ENCODE measurements at places on chromosomes 6 and 20.
A peak's percentile ranks its signal among the peaks of the same experiment; 100 is the strongest.

DNA sequence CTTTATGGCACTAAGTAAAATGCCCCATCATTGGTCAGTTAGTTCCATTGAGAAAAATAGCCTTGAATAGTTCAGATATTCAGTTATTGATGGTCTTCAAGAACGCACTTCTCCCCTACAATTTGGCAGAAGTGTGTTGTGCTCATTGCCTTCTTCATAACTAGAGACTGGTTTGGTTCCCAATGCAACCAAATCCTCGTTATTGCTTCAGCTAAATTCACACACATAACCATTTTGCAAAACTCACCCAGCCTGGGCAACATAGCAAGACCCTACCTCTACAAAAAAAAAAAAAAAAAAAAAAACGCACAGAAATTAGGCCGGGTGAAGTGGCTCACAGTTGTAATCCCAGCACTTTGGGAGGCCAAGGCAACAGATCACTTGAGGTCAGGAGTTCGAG is 32.1 kb downstream of the ZNF217 start:
- no peak for DNase-seq

DNA sequence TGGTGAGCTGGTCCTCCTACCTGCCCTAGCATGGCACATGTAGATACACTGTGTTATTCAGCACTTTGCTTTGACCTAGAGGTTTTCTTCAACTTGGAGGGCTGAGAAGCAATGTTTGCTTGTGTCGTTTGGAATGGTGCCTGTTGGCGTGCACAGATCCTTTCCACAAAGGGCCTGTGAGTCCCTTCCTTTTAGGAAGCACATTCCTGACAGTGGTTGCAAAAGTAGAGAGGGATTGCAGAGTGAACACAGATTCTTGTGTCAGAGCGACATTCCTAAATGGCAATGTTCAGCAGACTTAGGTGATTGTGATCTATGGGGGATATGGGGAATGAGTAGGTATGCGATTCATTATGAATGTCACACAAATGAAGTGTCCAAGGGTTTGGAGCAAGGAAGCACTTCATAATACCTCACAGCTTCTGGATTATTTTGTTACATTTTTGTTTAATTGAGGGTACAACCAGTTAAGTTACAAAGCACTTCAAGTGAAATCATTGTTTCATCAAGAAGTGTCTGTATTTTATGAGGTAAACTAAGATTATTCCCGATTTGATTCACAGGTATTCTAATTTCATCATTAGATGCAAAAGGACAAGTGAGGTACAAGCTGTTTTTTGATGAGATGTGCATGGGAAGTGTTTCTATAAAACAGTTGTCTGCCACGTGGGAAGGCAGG is 713 bp upstream of the RNF144B start:
- no peak for DNase-seq

- no peak for DNase-seq
These were observed 15.7 kb downstream of the IP6K3 start for GRCh38 chr6:33731035-33731434.

GRCh38 chr6:161228921-161229591 is 44.8 kb downstream of the AGPAT4 start:
- no peak for DNase-seq

GRCh38 chr6:140867336-140867735 is 1265.4 kb upstream of the GJE1 start:
- no peak for DNase-seq

DNA sequence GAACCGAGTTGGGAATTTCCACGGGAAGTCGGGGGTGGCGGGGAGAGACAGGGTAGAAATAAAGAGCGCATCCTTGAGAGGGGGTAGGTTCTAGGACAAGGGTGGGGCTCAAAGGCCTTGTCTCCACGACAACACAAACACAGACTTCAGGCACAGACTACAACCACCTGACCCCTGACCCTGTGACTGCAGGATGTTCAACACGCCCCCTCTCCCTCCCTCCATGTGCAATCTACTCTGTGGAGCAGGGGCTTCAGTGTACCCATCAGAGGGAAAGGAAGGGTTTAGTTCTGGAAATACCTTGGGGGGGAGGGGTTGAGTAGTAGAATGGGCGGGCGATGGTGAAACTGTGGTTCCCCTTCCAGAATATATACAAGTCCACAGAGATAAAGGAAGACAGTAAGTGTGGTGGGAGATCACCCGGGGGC is 651 bp upstream of the TAPBP start:
- no peak for DNase-seq

DNA sequence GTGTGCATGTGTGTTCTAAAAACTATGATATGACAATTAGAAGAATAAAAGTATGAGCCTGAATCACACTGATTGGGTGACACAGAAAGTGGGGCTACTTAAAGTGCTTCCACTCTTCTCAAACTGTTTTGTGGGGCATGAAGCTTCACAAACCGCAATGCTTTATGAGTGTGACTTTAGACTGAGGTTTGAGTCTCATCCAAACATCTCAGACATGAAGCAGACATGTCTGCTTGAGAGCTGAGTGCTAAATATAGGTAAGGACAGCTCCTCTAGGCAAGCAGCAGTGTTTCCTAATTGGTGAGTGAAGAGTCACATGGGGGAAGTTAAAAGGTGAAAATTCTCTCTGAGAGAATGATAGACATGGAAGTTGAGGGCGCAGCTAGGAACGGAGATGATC is 726.9 kb upstream of the CITED2 start:
- DNase-seq = no peak

- DNase-seq = no peak
These were observed 36.3 kb upstream of the RNF8 start for GRCh38 chr6:37317312-37318038.

- DNase-seq = no peak
These were observed 754.6 kb downstream of the KIF16B start for GRCh38 chr20:15818651-15819071.

DNA sequence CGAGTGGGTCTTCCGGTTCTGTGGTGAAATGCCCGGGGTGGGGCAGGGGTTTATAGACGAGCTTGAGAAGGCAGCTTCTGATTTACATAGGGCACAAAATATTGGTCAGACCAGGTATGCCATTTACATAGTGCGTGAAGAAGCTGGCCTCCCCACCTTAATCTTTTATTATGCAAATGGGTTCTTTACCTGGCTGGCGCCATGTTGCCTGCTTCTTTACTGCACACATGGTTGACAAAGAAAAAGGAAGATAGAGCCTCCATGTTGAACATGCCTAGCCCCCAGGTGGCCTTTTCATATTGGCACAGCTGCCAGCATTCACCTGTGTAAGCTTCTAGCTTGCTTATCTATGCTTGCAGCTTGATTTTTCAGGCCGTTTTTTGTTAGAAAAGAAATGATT is 276.2 kb downstream of the PHACTR1 start:
- no peak for DNase-seq

DNA sequence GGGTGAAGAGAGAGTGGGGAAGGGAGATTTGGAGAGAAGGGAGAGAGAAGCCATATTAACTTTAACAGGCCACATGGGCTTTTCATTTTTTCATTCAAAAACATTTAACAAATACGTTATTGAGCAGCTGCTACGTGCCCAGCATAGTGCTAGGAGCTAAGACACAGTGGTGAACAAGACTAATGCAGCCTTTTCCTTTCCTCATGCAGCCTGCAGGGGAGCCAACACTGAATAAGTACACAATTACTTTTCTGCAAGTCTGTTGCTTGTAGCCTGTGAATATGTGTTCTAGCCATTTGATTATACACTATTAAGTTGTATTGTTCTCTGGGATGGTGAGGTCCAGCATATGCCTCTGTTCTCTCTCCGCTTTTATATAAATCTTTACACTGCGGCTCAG is 1.9 kb upstream of the BLOC1S5 start:
- no peak for DNase-seq

DNA sequence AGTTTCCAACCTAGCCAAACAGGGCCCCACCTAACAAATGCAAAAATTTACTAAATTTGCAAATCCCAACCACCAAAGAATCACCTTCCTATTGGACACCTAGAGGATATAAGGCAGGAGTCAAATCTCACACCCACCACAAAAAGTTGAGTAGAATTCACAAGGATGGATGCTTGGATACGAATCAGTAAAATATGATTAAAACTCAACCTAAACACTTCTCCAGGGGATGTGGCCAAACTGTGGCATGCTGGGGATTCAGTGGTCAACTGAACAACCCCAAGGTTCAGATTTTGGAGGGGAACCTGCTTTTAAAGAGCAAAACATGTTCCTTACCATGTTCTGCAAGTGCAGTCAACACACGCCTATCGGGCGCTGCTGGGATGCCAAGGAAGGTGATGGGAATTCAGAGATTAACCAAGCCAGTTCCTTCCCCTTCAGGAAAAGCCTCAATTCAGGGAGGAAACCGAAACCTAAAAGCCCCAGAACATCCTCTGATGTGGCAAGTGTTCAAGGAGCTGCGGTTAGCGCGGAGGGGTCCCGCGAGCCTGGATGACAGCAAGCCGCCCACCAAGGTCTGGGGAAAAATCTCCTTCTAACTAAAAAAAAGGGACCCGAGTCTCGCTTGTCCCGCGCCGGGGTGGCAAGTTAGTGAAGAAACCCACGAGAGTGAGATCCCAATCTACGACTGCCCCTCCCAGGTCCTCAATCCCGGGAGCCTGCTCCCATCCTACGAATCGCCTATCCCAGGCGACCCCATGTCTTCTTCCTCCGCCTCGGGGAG is 902 bp downstream of the SAMHD1 start:
- DNase-seq = peak; percentile 40

DNA sequence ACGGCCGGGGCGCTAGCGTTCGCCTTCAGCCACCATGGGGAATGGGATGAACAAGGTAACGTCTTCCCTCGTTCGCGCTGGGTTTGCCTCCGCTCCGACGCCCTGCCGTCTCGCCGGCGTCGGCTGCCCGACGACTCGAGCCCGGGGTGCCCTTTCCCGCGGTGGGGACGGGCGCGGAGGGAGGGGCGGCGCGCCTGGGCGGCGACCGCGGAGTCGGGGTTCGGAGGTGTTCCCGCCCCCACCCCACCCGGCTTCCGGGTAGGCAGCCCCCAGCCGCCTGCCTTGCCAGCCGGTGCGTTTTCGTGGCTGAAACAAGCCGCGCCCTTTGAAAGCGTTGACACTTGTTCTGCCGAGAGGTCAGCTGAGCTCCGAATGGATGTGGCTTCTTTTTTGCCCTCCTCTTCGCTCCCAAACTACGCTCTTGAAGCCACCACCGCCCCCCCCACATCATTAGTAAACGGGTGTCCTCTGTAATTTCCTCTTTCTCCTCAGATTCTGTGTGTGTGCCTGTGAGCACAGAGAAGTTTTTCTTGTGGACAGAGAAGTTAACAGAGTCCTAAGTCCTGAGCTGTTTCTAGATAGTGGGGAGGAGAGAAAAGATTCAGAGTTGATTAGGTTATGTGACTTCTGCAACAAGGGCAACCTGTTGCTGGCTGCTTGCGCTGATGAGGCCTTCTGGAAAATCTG is 362 bp downstream of the DUSP22 start:
- no peak for DNase-seq

DNA sequence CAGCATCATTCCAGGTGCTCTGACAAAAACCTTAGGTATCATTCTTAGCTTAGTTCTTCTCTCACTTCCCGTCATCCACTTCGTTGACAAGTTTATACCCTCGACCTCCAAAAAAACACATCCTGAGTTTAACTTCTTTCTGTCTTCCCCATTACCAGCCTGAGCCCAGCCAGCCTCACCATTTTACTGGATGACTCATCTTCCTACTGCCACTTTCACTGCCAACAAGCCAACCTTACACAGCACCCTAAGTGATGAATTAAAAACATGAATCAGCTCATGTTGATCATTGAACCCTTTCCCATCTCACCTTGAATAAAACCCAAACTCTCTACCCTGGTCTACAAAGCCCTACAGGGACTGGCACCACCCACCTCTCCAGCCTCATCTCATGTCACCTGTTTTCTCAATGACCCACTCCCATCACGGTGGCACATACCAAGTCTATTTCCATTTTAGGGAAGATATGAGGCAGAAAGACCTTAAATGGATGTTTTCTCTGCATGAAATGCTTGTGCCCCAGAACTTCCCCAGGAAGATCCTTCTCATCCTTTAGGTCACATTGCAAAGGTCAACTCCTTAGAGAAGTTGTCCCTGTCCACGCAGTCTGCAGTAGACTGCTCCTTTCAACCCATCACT is 9.9 kb upstream of the UST start:
- no peak for DNase-seq

DNA sequence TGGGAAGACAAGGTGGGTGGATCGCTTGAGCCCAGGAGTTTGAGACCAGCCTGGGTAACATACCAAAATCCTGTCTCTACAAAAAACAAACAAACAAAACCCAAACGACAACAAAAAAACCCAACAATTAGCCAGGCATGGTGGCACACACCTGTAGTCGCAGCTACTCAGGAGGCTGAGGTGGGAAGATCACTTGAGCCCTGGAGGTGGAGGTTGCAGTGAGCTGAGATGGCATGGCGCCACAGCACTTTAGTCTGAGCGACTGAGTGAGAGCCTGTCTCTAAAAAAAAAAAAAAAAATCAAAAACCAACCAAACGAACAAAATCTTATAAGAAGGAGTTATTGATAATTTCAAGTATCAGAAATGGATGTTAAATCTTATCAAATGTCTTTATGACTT is 114.9 kb downstream of the CDH26 start:
- no peak for DNase-seq

- DNase-seq = no peak
These were observed 33.2 kb upstream of the HDGFL1 start for GRCh38 chr6:22536122-22536521.

DNA sequence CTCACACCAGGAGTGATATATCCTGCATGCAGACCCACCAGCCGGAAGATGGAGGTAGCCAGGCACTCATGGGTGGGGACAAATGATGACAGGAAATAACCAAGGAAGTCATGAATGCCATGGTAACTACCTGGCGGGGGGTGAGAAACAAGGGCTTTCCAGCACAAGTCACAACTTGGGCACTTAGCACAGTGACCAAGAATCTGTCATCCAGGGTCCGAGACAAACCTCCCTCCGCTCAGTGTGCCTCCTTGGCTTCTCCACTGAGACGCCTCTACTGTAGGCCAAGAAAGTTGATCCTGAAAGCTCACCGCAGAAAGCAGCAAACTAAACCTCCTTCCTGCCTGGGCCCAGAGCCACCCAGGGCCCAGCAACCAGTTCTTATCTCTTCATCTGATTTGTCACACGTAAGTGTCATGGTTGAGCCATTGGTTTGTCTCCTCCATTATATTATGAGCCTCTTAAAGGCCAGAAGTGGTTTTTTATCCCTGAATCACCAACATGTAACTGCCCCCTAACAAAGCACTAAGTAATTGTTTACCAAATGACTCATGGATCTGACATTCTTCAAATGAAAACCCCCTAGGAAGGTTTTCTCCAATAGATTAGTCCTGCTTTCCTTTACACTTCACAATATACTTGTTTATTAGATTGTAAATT is 84.3 kb upstream of the TAB2 start:
- DNase-seq = no peak

GRCh38 chr6:87012743-87013142 is 75.4 kb downstream of the HTR1E start:
- no peak for DNase-seq

DNA sequence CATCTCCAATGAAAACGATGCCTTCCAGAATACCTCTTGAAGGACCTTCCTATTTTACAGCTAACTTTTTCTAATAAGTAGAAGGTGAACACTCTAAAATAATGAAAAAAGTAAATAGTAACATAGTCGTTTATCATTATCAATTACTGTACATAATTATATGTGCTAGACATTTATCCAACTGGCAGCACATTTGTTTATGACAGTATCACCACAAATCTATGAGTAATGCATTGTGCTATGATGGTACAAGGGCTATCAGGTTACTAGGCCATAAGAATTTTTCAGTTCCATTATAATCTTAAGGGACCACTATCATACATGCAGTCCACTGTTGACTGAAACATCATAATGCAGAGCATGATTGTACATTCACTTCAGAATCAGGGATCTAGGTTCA is 68.4 kb downstream of the ATG5 start:
- no peak for DNase-seq

All from activated naive CD4-positive, alpha-beta T cell (primary cell).